ENCODE measurements at places on chromosomes 5 and 9.

- DNase-seq, result peak; percentile 12
Observed at GRCh38 chr9:135906291-135907005, 898 bp downstream of the CAMSAP1 start.

GRCh38 chr5:92944903-92945604 lies 636.0 kb downstream of the NR2F1-AS1 start:
- DNase-seq, result no peak

DNA sequence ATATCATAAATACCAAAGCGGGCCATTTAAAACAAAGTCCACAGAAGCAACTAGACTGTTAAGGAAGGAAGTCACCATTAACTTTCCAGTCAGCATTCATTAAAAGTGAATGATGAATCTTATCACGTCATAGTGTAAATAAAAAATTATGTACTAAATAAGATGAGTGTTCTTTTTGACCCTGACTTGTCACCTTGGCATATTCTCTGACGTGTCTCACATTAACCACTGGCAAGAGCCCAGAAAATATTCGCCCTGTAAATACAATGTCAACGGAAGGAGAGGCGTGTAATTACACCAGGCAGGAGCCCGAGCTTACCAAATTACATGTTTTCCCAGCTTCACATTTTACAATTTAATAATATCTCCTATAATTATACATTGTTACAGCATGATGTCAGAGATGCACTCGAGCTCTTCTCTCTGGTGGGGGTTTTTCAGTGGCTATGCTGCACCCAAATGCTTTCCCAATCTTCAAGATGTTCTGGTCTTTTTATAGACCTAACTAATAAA lies 29.3 kb upstream of the UBE2QL1 start:
- DNase-seq, result no peak

DNA sequence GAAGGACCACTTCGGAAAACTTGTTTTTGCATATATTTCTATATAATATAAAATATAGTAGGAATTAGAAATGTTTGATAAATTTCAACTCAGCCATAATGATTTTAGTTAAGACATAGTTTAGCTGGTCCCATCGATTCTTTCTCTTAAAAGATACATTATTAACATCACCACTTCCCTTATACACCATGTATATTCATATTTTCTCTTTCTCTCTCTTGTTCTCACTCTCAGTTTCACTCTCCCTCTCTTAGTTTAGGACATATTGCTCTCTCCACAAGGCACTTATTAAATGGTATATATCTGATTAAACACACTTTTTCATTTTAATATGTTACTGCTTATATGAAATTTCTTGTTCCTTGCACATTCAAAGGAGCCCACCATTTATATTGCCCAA lies 90.1 kb upstream of the RASEF start:
- DNase-seq, result no peak

GRCh38 chr9:4936823-4937222 lies 48.2 kb upstream of the JAK2 start:
- DNase-seq, result no peak

GRCh38 chr9:34437006-34437925 lies 21.1 kb downstream of the FAM219A start:
- peak; percentile 15 for DNase-seq

GRCh38 chr5:25568989-25569625 lies 924.3 kb upstream of the CDH10 start:
- DNase-seq, result no peak

DNA sequence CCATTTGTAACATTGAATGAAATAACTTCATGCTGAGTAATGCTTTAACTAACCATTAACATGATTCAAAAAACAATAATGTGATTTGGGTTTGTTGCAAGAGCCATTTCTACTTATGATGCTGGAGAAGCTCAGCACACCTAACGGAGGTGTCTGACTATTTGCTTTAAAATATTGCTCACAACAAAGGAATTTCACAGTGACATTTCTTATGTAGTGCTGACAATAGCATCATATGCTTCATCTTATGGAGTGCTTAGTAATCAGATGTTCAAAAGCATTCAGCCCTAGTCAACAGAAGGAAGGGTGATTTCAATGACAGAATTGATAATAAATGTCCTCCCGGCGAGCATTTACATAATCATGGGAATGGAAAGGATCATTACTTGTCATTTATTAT lies 1003.3 kb upstream of the COX7C start:
- DNase-seq, result no peak

GRCh38 chr5:41843456-41844370 lies 26.5 kb downstream of the OXCT1 start:
- no peak for DNase-seq

Data from stimulated activated CD8-positive, alpha-beta memory T cell treated with anti-CD3 and anti-CD28 coated beads, Interleukin-12 subunit alpha, Interleukin-12 subunit beta, amount 100 ng/mL, for 4 hours (primary cell).